Prostate gland (tissue), 2 donors: ENCODE measurements at places on chromosomes 2 and 18.

- H3K27ac ChIP-seq = no peak overlapping the region
- no peaks in the 10 kb centered on the region for H3K27me3 ChIP-seq
- no peaks in the 10 kb centered on the region for H3K4me1 ChIP-seq
- no peak for DNase-seq
- H3K4me3 ChIP-seq = no peak overlapping the region
Observed at GRCh38 chr18:57050310-57050949, 96.5 kb upstream of the BOD1L2 start.

DNA sequence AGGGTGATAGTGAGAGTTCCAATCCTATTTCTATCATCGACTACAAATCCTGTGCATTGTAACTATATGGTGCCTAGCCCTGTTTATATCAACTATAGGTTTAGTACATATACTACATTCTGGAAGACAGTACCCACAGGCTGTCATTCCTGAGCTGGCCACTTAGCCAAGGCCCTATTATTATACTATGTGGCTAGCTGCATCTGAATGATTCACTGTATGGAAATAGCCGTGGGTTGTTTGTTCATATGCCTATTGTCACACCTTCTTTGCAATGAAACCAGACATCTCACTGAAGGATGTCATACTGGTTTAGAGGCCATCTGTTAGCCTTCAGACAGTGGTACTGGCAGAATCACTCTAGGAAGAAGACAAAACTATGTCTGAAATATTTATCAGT, 62.3 kb upstream of the FSIP2 start:
- no peaks in the 10 kb centered on the region for H3K4me1 ChIP-seq
- H3K27me3 ChIP-seq = no peaks in the 10 kb centered on the region
- H3K27ac ChIP-seq = no peak overlapping the region
- no peaks in the 10 kb centered on the region for H3K36me3 ChIP-seq

DNA sequence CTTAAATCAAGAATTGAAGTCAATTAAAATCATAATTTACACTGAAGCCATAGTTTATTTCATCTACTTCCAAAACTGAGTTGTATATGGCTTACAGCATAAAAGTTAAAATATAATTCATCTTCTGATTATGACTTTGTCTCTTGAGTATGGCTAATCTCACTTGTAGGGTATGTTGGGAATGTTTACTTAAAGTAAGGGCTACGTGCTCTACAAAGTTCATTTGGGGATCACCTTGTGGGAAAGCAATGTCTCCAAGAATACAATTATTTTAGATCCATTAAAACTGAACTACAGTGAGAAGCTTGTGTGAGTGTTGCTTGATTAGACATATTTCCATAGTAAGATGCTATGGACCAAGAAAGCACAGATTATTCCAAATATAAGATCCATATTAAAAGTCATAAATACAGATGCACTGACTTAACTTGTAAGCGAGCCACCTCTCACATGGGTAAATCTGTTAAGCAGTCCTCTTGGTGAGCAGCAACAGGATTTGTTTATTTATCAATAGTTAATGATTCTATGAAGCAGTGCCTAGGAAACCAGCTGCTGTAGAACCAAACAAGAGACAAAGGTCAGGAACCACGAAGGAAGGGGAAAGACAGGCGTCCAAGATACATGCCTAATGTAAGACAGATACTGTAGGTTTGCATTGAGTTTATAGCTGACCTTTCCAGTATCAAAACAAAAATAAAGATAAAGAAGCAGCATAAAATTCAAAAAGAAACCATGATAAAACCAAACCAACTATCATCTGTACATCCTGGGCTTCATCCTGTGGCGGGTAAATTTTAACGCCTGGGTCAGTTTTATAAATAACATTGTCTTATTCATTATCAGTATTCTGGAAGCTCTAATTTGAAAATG, 24.8 kb downstream of the DSG4 start:
- DNase-seq = no peak
- no peaks in the 10 kb centered on the region for H3K36me3 ChIP-seq
- no peak overlapping the region for H3K4me3 ChIP-seq
- no peaks in the 10 kb centered on the region for H3K4me1 ChIP-seq
- no peaks in the 10 kb centered on the region for H3K27me3 ChIP-seq

GRCh38 chr2:134231965-134232340, 21.9 kb upstream of the MGAT5 start:
- no peak overlapping the region for H3K4me3 ChIP-seq
- no peaks in the 10 kb centered on the region for H3K36me3 ChIP-seq
- DNase-seq = no peak
- no peaks in the 10 kb centered on the region for H3K4me1 ChIP-seq

GRCh38 chr18:79856119-79857007, 58.6 kb downstream of the KCNG2 start:
- no peak overlapping the region for H3K4me3 ChIP-seq
- H3K36me3 ChIP-seq = no peaks in the 10 kb centered on the region
- no peak for DNase-seq

DNA sequence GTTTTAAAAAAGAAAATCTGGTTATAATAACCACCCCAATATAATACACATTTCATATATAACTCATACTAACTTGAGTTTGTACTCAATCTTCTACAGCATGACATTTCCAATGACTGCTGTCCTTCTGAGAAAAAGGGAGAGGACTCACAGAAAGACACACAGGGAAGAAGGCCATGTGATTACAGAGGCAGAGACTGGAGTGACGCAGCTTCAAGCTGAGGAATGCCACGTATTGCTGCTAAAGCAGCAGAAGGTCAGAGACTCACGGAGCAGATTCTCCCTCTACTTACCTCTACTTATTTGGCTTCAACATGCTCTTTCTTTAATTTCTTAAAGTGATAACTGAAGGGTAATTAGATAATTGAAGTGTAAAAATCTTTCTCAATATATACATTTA, 753.5 kb upstream of the PKDCC start:
- no peak overlapping the region for H3K27ac ChIP-seq
- no peaks in the 10 kb centered on the region for H3K36me3 ChIP-seq
- H3K4me3 ChIP-seq = no peak overlapping the region
- no peak for DNase-seq
- no peaks in the 10 kb centered on the region for H3K27me3 ChIP-seq

DNA sequence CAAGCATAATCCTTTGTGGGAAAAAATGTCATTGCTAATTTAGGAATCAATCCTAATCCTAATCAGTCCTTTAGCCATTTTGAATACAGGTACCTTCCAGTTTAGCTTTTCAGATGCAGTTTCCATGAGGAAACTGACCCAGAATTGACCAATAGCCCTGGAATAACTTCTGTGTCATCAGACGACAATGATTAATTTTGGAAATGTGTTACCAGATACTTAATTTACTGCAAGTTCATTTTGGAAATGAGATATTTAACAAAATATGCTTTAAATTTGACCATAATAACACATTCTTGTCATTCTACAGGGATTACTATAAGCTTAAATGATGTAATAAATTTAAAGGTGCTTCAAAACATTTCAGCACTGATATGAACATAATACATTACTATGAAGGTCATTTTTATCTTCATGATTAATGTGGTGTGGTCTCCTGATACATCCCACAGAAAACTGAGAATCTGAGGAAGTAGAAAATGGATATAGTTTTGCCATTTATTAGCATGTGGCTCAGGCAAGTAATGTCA, 129.8 kb upstream of the SH3BP4 start:
- no peak overlapping the region for H3K27ac ChIP-seq
- DNase-seq = no peak
- H3K4me1 ChIP-seq = no peaks in the 10 kb centered on the region
- H3K27me3 ChIP-seq = no peaks in the 10 kb centered on the region
- H3K4me3 ChIP-seq = no peak overlapping the region
- H3K36me3 ChIP-seq = no peaks in the 10 kb centered on the region

- DNase-seq = no peak
- H3K27ac ChIP-seq = no peak overlapping the region
- peaks cover 4% of the 10 kb centered on the region for H3K4me1 ChIP-seq
Observed at GRCh38 chr2:42954227-42954962, 162.0 kb upstream of the HAAO start.

DNA sequence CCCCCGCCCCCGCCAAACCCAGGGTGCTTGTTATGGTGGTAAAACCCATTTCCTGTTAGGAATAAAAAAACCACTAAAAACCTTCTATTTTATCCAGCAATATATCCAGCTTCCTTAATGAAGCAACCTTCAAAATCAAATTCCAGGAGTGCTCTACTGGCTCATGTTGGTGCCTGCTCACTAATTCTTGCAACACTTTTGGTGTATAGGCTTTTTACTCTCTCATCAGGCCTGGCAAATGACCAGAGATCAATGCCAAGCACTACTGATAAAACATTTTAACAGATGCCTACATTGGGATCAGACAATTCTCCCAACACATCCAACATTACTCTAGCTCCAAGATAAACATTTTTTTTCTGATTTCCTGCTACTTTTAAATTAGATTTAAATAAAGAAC, 312.4 kb downstream of the KCNJ3 start:
- no peaks in the 10 kb centered on the region for H3K4me1 ChIP-seq
- H3K36me3 ChIP-seq = no peaks in the 10 kb centered on the region
- H3K27ac ChIP-seq = no peak overlapping the region
- no peak for DNase-seq
- no peak overlapping the region for H3K4me3 ChIP-seq

GRCh38 chr18:73715210-73715670, 432.4 kb downstream of the FBXO15 start:
- H3K4me1 ChIP-seq = no peaks in the 10 kb centered on the region
- no peaks in the 10 kb centered on the region for H3K36me3 ChIP-seq
- H3K27ac ChIP-seq = no peak overlapping the region
- H3K4me3 ChIP-seq = no peak overlapping the region

GRCh38 chr2:219133976-219134375, 26.6 kb downstream of the NHEJ1 start:
- H3K36me3 ChIP-seq = no peaks in the 10 kb centered on the region
- DNase-seq = no peak
- no peak overlapping the region for H3K27ac ChIP-seq
- H3K4me1 ChIP-seq = no peaks in the 10 kb centered on the region
- H3K4me3 ChIP-seq = no peak overlapping the region

- DNase-seq = no peak
- no peak overlapping the region for H3K27ac ChIP-seq
- H3K4me3 ChIP-seq = no peak overlapping the region
Observed at GRCh38 chr2:68091439-68092034, 28.7 kb upstream of the C1D start.

DNA sequence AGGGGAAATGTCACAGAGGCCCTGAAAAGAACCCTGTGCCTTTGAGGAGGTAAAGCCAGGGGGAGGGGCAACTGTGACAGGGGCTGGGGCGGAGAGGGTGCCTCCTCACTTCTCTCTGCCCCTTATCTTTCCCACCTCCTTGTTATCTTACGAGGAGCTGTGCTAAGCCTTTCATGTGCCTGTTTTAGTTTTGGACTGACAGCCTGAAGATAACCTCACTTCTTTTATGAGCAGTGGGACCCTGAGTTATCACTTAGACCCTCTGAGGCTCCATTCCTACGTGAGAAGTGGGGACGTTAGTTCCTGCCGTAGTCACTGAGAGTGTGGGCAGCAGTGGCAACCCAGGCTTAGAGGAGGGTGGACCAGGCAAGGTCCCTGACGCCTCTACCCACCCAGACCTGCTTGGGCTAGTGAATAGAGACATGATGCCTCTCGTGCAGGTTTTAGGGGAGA, 39.5 kb upstream of the LBH start:
- DNase-seq = no peak
- H3K27me3 ChIP-seq = no peaks in the 10 kb centered on the region
- H3K36me3 ChIP-seq = no peaks in the 10 kb centered on the region
- no peaks in the 10 kb centered on the region for H3K4me1 ChIP-seq
- no peak overlapping the region for H3K4me3 ChIP-seq

GRCh38 chr2:219299372-219299760, 9.8 kb downstream of the PTPRN start:
- no peak overlapping the region for H3K27ac ChIP-seq
- no peak for DNase-seq
- no peak overlapping the region for H3K4me3 ChIP-seq
- no peaks in the 10 kb centered on the region for H3K36me3 ChIP-seq
- peaks cover 2% of the 10 kb centered on the region for H3K27me3 ChIP-seq
